ENCODE measurements at places on chromosomes 2 and 18.

- DNase-seq: no peak
Measured at GRCh38 chr18:22935431-22935830, 2.3 kb downstream of the RBBP8 start.

DNA sequence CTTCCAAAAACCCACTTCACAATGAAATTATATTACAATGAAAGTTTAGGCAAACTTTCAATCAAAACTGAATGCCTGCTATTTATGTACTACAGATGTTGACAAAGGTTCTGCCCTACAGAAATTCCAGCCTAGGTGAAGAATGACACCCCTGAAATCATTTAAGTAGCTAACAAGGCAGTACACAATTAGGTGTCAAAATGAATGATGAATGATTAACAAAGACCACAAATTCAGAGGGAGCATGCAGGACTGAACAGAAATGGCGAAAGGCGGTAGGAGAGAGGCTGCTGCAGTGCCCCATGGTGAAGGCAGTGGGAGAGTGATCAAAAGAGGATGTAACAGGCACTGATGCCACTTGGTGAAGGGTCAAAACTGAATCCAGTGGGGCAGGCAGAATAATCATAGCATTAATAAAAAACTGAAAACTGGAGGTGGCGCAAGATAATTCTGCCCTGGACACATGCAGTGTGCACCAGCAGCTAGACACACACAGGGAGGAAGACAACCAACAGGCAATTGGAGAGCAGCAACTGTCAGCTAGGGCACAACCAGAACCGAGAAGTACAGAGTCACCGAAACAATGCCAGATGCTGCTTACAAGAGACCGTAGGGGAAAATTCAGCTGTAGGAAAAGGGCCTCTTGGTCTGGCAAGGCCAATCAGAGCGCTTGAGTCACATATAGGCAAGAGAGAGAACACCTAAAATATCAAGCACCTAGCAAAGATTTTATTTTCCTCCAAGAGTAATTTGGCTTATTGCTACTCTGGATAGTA lies 4.5 kb downstream of the TMEM131 start:
- no peak for DNase-seq

- DNase-seq: no peak
Measured at GRCh38 chr2:105796791-105797190, 52.1 kb downstream of the NCK2 start.

GRCh38 chr2:40213071-40213470 lies 238.8 kb downstream of the SLC8A1 start:
- peak; percentile 45 for DNase-seq

GRCh38 chr2:216103213-216103612 lies 5.9 kb upstream of the XRCC5 start:
- DNase-seq: no peak

DNA sequence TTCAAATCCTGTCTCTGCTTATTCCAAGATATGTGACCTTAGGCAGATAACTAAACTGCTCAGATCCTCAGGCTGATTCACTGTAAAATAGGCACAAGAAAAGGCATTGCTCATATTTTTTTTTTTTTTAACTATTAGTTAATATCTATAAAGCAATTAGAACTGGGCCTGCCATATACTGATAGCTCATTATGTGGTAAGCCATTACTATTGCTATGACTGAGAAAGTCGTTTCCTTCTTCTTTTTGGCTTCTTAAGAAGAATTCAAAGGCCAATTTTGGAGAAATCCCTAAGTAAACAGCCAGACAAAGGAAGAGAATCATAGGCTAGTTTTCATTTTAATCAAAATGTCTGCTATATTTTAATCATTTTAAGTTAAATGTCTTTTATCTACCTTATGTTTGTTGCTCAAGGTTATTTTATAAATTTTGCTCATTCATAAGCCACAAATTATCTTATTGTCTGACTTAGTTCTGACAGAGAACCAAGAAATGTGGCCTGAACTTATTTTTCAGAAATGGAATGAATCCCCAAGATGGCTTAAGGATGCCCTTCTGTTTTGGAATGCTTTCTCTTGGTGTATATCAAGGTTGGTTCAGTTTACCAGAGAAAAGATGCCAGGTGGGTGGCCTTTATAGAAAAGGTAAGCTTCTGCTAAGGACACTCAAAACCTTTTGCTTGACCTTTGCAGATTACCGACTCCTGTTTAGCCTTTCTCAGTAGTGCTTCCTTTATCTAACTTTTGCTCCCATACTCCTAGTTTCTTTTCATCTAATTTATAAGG lies 21.3 kb upstream of the VRK2 start:
- DNase-seq: no peak

- DNase-seq: no peak
Measured at GRCh38 chr18:50594942-50595341, 35.1 kb downstream of the MAPK4 start.

DNA sequence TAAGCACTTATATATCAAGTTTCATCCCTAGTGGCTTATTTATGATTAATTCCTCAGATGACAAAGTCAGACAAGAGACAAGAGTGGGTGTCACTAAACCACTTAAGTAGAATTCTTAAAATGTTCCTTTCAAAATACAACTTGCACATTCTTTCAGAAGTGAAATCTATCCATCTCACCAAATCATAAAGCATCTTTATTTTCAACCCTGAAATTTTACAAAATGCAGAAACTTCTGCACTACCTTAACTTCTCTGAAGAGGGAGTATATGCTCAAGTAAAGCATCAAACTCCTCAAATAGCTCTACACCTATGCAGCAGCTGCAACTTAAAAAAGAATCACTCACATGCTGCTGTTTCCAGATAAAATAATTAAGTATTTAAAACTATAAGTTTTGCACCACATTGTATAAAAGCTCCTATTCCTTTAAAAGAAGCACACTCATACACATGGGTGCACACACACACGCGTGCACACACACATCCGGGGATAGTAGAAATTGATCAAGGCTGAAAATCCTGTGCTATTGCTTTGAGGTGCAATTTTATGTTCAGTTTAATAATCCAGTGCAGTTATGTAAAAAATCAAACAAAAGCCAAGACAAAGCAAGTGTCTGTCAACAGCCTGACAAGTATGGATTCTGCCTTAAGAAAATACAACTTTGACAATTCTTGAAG lies 244.5 kb downstream of the TCF4 start:
- DNase-seq: no peak

GRCh38 chr2:204713211-204713610 lies 167.9 kb downstream of the PARD3B start:
- DNase-seq: no peak

- peak; percentile 49 for DNase-seq
Measured at GRCh38 chr2:156343940-156344301, 11.4 kb upstream of the NR4A2 start.

DNA sequence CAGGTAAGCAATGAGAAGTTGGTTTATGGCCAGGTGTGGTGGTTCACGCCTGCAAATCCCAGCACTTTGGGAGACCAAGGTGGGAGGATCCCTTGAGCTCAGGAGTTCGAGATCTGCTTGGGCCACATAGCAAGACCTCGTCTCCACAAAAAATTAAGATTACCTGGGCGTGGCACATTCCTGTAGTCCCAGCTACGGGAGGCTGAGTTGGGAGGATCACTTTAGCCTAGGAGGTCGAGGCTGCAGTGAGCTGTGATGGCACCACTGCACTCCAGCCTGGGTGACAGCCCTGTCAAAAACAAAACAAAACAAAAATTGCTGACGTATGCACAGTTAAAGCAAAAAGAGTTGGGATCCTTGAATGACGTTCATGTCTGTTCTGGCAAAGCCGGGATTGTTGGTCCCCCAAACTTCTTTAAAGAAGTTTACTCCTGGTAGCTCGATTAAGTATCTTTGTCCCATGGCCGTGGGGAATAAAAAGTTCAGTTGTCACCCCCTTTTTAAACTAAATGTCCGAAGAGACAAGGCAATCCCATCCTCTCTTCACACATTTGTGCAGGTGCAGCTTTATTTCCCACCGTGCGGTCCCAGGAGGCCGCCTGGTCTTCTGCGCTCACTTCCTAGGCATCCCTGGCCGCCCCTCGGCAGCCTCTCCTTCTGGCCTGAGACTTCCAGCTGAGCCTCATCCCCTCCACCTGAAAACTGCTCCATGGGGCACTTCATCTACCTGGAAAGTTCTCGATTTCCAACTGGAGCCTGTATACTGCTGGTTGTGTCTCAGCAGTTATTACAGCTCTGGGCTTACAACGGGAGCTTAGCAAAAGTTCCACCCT lies 762 bp upstream of the SPOPL start:
- DNase-seq: no peak

DNA sequence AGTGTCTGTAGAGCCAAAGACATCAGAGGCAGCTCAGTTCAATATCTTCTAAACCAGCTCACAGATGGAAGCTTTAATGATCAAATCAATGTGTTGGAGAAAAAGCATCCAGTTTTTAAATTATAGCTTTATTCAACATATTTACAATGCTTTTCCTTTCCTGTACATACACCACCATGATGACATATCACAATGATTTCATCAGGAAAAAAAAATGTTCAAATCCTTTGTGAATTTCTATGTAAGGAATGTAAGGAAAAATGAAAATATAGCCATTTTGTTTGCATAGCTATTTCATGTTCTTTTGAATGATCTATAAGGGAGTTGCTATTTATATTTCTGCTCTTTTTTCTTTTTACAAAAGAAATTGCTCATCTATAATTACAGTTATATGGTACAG lies 134.7 kb upstream of the CDH20 start:
- no peak for DNase-seq

DNA sequence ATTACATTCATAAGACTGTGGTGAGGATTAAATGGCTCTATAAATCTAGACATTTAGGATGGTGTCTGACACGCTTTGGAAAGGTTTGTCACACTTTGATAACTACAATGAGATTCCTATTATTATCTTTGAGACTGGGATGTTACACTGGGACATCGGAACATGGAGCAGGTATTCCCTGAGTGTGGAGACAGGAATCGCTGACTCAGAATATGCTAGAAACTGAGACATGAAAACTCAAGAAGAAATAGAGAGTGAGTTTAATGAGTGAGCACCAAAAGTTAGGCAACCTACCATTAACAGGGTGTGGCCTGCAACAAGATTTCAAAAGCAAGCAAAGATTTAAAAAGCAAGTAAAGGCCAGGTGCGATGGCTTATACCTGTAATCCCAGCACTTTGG lies 145.4 kb downstream of the TMEFF2 start:
- DNase-seq: no peak

- DNase-seq: no peak
Measured at GRCh38 chr18:8989017-8989416, 113.5 kb upstream of the NDUFV2 start.

DNA sequence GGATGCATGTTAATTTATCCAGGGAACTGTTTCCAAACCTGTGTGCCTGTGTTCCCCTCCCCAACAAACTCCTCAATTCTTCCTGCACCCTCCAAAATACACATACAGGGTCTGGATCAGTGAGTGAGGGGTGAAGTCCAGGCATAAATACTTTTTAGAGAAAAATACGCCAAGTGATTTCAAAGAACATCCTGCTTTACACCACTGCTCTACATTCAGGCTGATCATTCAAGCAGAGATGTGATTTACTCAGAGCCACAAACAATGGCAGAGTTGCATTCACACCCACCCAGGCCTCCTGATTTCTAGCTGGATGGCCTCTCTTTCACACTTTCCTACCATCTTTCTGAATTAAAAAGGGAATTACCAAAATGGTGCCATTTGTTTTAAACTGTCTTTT lies 289.5 kb upstream of the SLC14A2 start:
- no peak for DNase-seq

GRCh38 chr2:203018181-203018580 lies 3.5 kb downstream of the NBEAL1 start:
- DNase-seq: no peak

DNA sequence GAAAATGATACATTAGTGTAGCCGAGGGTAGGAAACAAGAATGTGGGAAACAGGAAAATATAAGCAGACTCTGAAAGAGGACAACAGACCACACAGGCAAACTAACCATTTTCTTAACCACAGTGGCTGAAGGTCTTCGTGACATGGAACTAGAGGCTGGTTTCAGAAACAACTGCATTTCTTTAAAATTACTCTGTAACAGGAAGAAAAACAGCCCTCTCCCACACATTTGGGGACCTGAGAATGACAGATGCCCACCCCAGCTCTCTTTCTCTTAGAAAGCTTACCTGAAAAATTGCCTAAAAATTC lies 13.8 kb upstream of the SLC25A52 start:
- no peak for DNase-seq

DNA sequence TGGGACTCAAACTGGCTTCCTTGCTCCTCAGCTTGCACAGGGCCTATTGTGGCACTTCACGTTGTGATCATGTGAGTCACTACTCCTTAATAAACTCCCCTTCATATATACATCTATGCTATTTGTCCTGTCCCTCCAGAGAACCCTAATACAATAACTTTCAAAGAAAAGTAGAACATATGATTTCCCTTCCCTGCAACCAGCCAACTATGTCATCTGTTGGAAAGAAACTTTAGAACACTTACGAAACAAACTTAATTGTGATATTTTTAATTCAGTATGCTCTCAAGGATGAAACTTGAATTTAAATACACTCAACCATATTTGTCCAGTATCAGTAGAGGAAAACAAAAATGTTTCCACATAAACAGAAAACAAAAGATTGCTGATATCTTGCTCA lies 84.4 kb downstream of the DYM start:
- no peak for DNase-seq

GRCh38 chr18:80009661-80010550 lies 21.5 kb upstream of the TXNL4A start:
- DNase-seq: peak; percentile 98

DNA sequence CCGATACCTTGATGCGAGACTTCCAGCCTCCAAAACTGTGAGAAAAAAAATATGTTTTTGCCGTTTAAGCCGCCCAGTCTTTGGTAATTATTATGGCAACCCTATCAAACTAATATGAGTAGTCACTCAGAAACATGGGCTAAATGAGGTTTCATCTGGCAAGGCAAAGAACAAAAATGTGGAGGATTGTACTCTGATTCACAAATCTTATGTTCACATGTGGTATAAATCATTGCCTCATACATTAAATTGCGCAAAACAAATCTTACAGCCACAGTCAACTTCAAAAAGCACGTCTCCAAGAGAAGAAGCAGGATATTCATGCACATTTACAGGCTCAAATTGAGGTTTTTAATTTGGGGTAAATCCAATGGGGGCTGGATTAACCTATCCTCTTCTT lies 1435.4 kb upstream of the LRRTM1 start:
- no peak for DNase-seq

- DNase-seq: peak; percentile 67
Measured at GRCh38 chr18:22800551-22800951, 132.6 kb upstream of the RBBP8 start.

DNA sequence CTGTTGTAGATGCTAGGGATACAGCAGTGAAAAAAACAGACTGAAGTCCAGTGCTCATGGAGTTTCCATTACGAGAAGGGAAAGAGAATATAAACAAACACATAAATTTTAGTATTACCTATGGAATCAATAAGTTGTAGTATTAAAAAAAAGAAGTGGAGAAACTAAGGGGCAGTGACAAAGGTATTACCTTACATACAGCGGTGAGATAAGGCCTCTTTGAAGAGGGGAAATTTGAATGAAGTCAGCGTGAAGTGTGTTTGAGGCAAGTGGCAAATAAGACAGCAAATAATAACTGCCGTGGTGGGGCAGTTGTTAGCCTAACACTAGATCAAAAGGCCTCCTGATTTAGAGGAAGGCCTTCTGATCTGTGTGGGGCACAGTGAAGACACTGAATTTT lies 57.9 kb downstream of the TLK1 start:
- DNase-seq: no peak

DNA sequence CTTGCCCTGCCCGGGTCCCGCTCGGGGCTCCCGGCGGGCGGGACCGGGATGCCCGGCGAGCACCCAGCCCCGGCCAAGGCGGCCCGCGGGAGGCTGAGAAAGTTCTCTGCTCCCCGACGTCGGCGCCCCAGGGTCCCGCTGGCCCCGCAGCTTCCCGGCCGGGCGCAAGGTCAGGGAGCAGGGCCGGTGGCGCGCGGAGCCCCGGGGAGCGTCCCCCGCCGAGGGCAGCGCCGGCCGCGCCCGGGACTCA lies 331 bp downstream of the SERPINE2 start:
- DNase-seq: no peak

All from stromal cell of bone marrow (primary cell).